ENCODE measurements at places on chromosomes 12 and 14.

GRCh38 chr12:71636704-71637115 is 26.9 kb downstream of the ZFC3H1 start:
- peak; percentile 30 for DNase-seq

DNA sequence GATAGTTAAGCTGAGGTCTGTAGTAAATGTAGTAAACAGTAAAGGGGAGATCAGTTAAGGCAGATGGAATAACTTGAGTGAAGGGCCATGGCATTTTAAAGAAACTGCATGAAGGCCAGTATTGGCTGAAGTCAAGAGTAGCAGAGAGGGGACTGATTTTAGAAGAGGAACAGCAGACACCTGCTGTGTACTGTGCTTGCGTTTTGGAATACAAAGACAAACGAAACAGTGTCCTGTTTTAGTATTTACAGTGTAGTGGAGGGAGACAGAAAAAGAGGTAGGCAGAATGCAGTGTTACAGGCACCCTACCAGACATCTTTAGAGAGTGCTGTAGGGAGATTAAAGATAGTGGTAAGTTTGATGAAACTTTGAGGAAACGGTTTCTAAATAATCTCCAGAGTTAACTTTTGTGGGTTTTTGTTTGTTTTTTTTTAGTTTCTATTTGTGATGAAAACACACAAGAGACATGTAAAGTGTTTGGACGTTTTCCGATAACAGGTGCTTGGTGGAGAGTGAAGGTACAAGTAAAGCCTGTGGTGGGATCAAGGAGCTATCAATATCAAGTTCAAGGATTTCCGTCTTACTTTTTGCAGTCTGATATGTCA is 2.1 kb downstream of the HELB start:
- peak; percentile 12 for DNase-seq

- DNase-seq = no peak
Observed at GRCh38 chr14:77579065-77579464, 37.4 kb downstream of the SPTLC2 start.

DNA sequence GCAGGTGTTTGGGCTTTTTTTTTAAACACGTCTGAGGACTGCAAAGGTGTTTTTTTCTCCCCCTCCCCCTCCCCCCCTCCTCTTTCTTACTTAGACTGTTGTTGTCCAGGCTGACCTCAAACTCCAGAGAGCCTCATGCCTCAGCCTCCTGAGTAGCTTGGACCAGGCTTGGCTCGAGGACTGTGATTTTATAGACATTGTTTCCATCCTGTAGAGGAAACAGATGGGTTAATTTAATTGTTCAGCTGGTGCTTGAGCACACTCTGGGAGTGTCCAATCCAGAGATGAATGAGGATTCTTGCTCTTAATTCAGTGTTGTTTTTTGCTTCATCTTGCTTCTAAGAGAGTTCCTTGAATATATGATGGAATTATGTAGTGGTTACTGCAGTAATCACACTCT is 42.1 kb downstream of the RASSF3 start:
- no peak for DNase-seq

- DNase-seq = no peak
Observed at GRCh38 chr14:54881761-54882401, 20.7 kb downstream of the GCH1 start.

- no peak for DNase-seq
Observed at GRCh38 chr14:94472842-94473241, 3.2 kb downstream of the SERPINA9 start.

DNA sequence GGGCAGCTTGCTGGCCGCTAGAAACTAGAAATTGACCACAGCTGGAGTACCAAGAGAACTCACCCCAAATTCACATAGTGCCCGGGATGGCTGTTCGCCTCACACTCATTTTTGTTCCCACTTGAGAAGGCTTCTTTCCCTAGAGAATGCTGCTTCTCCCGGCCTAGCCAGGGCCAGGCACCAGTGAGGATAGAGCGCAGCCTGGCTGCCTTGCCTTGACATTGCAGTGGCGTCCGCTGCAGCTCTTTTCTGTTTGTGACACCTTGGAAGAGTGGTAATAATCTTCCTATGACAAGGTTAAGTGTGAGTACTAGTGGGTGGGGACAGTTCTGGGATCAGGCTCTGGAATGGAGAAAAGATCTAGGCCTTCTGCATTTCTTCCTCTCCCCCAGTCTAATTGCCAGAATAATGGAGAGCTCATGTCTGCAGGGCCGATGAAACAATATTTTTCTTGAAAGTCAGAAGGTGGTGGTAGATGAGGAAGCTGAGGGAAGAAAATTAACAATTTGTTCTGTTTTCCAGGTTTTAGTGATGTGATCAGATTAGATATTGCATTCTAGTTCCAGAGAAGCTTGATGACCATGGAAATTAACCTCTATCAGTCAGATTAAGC is 3.7 kb downstream of the TMEM253 start:
- DNase-seq = peak; percentile 76

- no peak for DNase-seq
Observed at GRCh38 chr12:66051361-66051760, 79.2 kb downstream of the LLPH start.

DNA sequence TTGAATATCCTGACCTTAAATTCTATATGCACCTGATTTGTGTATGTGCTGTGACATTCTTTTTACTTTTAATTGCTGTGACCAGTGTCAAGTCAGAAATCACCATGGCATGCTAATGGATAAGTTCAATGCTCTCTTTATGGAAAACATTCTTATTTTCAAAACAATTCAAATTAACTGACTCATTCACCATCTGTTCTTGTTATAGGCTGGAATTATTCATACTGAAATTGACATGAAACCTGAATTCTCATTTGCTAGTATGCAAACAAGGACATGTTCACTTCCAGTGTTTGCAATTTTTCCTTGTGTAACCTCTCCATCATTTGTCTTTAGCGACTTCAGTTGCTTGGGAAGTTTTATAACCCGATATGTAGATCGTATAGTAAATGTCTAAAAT is at the start of gene TAS2R30:
TSS of gene TAS2R30 (minus strand) at position 340 of the 400 bp plus-strand sequence. CDS start 400 bp downstream, outside the sequence.
- no peak for DNase-seq

DNA sequence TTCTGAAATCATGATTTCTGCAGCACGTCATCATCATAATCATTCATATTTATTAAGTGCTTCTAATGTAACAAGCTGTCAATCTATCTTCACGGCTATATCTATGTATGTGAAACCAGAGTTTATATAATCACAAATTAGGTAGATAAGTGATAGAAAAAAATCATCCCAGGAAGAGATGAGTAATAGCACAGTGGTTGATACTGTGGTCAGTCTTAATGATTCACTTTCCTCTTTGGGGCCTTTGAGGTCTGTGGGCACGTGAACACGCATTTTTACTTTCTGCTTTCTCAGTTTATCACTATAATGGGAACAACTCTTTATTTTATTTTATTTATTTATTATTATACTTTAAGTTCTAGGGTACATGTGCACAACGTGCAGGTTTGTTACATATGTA is 265.9 kb upstream of the NOVA1 start:
- DNase-seq = no peak

DNA sequence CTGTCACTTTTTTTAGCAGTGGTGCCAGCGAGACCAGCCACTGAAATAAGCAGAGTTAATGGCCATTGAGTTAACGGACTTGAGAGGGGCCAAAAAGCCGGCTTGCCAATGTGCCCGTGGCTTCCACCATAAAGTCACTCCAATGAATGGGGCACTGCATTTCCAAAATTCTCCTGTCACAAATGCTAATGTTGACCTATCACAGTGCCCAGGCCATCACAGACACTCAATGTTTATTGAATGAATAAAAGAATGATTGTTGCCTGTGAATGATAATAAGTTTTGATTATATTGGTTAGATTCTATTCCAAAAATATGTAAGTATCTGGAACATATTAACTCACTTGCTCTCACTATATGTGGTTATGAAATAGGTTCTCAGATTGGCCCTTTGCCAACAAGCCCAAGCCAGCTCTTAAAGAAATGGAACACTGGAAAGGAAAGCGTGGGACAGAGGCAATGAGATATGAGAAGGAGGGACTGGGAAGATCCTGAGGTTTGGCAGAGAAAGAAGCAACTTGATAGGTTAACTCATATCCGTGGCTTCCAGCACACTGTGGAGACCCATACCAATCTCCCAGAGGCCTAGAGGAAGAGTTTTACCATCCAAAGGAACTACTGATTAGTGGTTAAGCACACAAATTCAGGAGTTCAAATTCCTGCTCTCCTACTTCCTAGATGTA is 108.7 kb downstream of the BTG1 start:
- DNase-seq = no peak

DNA sequence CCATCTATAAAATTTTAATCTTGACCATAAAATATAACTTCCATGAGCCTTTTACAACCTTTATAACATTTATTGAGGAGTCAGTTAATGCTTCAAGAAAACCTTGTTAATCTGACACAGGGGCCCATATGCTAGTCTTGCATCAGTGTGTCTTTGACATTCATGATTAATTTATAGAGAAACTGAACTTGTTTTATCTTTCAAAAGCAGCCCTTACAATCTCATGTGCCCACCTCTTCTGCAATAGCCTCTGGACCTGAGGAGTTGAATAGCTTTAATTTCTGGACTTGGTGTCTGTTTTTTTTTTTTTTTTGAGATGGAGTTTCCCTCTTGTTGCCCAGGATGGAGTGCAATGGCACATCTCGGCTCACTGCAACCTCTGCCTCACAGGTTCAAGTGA is 8.6 kb upstream of the LPCAT3 start:
- DNase-seq = no peak

DNA sequence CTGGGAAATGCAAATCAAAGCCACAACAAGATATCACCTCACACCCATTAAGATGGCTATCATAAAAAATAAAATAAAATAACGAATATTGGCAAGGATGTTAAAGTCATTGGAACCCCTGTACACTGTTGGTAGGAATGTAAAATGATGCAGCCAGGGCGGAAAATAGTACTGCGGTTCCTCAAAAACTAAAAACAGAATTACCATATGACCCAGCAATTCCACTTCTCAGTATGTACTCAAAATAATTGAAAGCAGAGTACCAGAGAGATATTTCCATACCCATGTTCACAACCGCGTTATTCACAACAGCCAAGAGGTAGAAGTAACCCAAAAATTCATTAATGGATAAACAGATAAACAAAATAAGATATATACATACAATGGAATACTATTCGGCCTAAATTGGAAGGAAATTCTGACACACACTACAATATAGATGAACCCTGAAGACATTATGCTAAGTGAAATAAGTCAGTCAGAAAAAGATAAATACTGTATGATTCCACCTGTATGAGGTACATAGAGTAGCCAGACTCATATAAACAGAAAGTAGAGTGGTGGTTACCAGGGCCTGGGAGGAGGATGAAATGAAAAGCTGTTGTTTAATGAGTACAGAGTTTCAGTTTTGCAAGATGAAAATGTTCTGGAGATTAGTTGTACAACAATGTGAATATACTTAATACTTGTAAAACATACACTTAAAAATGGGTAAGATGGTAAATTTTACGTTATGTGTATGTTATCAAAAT is 84.6 kb downstream of the TXNDC16 start:
- DNase-seq = no peak

DNA sequence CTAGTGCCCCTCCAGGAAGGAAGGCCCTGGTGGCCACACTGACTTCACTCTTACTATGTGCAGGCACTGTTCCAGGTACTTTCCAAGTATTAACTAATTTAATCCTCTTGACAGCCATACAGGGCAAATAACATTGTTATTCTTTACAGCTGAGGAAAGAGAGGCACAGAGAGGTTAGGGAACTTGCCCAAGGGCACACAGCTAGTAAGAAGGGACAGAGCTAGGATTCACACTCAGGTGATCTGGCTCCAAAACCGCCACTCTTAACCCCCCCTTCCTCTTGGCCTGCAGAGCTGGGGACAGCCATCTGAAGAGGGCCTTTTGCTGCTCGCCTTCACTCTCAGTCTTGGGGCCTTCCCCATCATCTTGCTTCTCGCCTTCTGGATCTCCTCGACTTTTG is 4.0 kb downstream of the JDP2 start:
- DNase-seq = no peak

- DNase-seq = peak; percentile 28
Observed at GRCh38 chr12:120453977-120454376, 7.7 kb downstream of the GATC start.

- DNase-seq = no peak
Observed at GRCh38 chr14:102848830-102849525, 71.7 kb downstream of the TRAF3 start.

DNA sequence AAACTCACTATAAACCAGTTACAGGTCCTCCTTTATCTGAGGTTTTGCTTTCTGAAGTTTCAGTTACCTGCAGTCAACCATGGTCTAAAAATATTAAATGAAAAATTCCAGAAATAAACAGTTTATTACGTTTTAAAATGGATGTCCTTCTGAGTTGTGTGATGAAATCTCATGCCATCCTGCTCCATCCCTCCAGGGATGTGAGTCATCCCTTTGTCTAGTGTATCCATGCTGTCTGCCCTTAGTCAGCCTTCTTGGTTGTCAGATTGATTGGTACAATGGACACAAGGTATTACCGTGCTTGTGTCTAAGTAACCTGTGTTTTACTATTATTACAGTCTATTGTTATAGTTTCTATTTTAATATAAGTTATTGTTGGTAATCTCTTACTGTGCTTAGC is 328.3 kb downstream of the APAF1 start:
- DNase-seq = no peak

DNA sequence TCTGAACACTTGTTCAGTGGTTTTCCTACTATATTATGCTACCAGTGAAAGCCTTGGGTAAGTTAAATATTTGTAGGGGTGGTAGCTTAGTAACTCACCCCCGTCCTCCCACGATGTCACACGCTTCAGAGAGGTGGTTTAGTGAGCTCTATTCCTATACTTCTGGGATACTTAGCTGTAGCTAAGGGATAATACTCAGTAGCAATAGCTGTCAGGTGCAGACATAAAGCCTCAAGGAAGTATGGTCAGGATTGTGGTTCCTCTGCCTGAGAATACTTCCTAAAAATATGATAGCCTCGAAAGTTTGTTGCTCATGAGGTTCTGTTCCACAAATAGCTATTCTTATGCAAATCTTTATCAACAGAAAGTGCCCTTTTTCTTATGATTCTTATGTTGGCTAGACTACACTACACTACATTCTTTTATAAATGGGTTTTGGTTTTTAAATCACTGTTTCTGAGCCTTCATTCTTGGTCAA is 11.9 kb downstream of the DLST start:
- no peak for DNase-seq

GRCh38 chr12:110888256-110888991 is 32.0 kb downstream of the MYL2 start:
- no peak for DNase-seq

DNA sequence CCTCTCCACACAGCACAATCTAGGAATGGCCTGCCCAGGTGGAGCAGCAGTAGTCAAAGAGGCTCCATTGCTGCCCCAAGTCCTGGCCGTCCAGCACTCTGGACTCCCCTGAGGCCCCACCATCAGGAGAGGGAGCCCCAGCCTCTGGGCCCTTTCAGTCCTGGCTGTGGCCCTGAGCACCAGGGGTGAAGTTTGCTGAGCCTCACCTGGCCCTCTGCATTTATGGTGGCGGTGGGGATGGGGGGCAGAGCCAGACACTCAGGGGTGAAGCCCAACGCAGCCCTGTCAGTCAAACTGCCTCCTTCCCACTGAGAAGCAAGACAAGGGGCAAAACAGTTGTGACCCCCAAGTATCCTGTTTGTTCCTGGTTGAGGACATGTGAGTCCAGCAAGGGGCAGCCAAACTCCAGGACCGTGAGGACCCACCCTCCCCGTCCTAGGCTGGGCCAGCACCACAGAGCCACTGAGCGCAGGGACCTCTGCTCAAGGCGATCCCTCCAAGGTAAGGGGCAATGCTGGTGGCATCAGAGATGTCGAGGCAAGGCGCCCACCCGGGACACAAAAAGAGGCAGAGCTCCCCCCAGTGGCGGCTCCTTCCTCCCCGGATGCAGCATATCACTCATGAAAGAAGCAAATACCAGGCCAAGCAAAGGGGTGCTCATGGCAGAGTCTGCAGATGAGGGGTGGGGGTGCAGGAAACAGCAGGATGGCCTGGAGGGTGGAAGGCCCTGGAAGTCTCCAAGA is 4.8 kb upstream of the AMN start:
- no peak for DNase-seq

- no peak for DNase-seq
Observed at GRCh38 chr14:82239223-82239622, 705.6 kb upstream of the SEL1L start.

Measured in HL-60 (cell line).